Activated naive CD8-positive, alpha-beta T cell treated with anti-CD3 and anti-CD28 coated beads, Interleukin-2, amount 50 U/mL, for 24 hours (primary cell): ENCODE measurements at places on chromosomes 6 and 20.

DNA sequence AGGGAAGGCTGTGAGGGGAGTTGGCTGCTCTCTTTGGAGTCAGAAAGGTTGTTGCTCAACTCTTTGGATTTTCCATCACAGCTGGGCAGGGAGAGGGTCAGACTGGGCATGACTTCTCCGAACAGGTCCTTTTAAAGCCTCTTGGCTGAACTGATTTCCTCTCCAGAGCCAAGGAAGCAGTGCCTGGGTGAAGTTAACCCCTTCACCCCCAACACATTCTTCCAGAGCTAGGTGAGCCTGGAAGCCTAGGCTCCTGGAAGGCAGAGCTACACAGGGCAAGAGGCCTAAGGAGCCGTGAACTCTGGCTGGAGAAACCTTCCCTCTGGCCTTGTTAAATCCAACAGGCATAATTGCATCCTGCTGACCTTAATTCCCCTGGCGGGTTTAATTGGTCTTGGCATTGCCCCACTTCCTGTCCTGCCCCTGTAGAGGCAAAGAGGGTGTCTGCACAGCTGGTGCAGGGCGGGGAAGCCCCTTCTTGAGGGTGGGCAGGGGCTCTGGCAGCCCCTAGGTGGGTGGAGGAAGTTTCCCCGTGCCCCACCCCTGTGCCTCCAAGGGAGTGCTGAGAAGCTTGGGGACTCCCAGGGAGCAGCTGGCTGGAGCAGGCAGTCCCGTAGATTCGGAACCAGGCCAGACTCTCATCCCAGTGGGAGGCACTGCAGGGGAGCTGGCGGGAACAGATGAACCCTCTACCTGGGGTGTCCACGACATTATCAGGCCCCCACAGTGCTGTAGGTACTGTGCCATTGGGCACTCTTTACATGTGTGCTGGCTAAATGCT lies 3.6 kb upstream of the MYLK2 start:
- H3K4me3 ChIP-seq = no peak overlapping the region
- no peaks in the 10 kb centered on the region for H3K27me3 ChIP-seq
- no peak overlapping the region for H3K27ac ChIP-seq
- no peak for DNase-seq

- H3K27ac ChIP-seq = no peak overlapping the region
- no peaks in the 10 kb centered on the region for H3K36me3 ChIP-seq
These were observed 10.0 kb upstream of the PFDN4 start for GRCh38 chr20:54197621-54198604.

GRCh38 chr20:48862279-48862678 lies 34.5 kb upstream of the PREX1 start:
- DNase-seq = no peak
- H3K27ac ChIP-seq = no peak overlapping the region

- no peak overlapping the region for H3K4me3 ChIP-seq
- peaks cover 56% of the 10 kb centered on the region for H3K27me3 ChIP-seq
- H3K4me1 ChIP-seq = peaks cover 25% of the 10 kb centered on the region
- no peak for DNase-seq
These were observed 1.6 kb upstream of the PTGIS start for GRCh38 chr20:49569411-49570115.

DNA sequence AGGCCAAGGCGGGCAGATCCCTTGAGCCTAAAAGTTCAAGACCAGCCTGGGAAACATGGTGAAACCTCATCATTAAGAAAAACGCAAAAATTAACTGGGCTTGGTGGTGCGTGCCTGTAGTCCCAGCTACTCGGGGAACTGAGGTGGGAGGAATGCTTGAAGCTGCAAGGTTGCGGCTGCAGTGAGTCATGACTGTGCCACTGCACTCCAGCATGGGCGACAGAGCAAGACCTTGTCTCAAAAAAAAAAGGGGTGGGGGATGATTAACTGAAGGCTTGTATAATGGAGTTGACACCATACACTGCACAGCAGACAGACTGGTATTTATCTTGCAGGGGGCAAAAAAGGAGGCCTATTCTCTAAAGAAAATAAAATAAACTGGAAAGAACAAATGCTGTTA lies 27.7 kb downstream of the SRPK1 start:
- H3K36me3 ChIP-seq = peaks cover 43% of the 10 kb centered on the region
- DNase-seq = no peak
- no peak overlapping the region for H3K27ac ChIP-seq
- H3K4me1 ChIP-seq = peaks cover 9% of the 10 kb centered on the region
- no peaks in the 10 kb centered on the region for H3K27me3 ChIP-seq

GRCh38 chr6:54267798-54268197 lies 40.4 kb upstream of the TINAG start:
- H3K27me3 ChIP-seq = peaks cover 6% of the 10 kb centered on the region
- H3K4me3 ChIP-seq = no peak overlapping the region
- no peaks in the 10 kb centered on the region for H3K4me1 ChIP-seq
- no peak for DNase-seq
- no peak overlapping the region for H3K27ac ChIP-seq

- H3K4me3 ChIP-seq = no peak overlapping the region
- no peaks in the 10 kb centered on the region for H3K36me3 ChIP-seq
- H3K27me3 ChIP-seq = no peaks in the 10 kb centered on the region
These were observed 29.3 kb upstream of the ITCH start for GRCh38 chr20:34333786-34334185.

GRCh38 chr6:12592634-12593033 lies 123.9 kb upstream of the PHACTR1 start:
- peaks cover 3% of the 10 kb centered on the region for H3K4me1 ChIP-seq
- peaks cover 8% of the 10 kb centered on the region for H3K27me3 ChIP-seq
- H3K4me3 ChIP-seq = no peak overlapping the region
- no peak for DNase-seq

- no peaks in the 10 kb centered on the region for H3K36me3 ChIP-seq
- no peaks in the 10 kb centered on the region for H3K27me3 ChIP-seq
- DNase-seq = no peak
- H3K4me3 ChIP-seq = no peak overlapping the region
- no peak overlapping the region for H3K27ac ChIP-seq
These were observed 1272.1 kb downstream of the EPHA7 start for GRCh38 chr6:92147246-92147645.

GRCh38 chr6:2914318-2914660 lies 11.2 kb upstream of the SERPINB9 start:
- no peak overlapping the region for H3K4me3 ChIP-seq
- H3K36me3 ChIP-seq = peaks cover 1% of the 10 kb centered on the region
- H3K27me3 ChIP-seq = no peaks in the 10 kb centered on the region
- no peak for DNase-seq

GRCh38 chr6:74597840-74598239 lies 608.0 kb downstream of the COL12A1 start:
- no peak overlapping the region for H3K4me3 ChIP-seq
- no peak overlapping the region for H3K27ac ChIP-seq
- H3K27me3 ChIP-seq = no peaks in the 10 kb centered on the region
- no peaks in the 10 kb centered on the region for H3K36me3 ChIP-seq
- no peaks in the 10 kb centered on the region for H3K4me1 ChIP-seq

GRCh38 chr20:46898423-46898822 lies 3.8 kb downstream of the EYA2 start:
- no peak overlapping the region for H3K27ac ChIP-seq
- no peak for DNase-seq
- H3K4me1 ChIP-seq = no peaks in the 10 kb centered on the region
- no peaks in the 10 kb centered on the region for H3K36me3 ChIP-seq
- peaks cover 42% of the 10 kb centered on the region for H3K27me3 ChIP-seq
- no peak overlapping the region for H3K4me3 ChIP-seq

- H3K4me1 ChIP-seq = peaks cover 7% of the 10 kb centered on the region
- DNase-seq = no peak
- H3K27me3 ChIP-seq = peaks cover 7% of the 10 kb centered on the region
- H3K4me3 ChIP-seq = no peak overlapping the region
- no peak overlapping the region for H3K27ac ChIP-seq
These were observed 4.1 kb upstream of the TRIM27 start for GRCh38 chr6:28927846-28928245.

DNA sequence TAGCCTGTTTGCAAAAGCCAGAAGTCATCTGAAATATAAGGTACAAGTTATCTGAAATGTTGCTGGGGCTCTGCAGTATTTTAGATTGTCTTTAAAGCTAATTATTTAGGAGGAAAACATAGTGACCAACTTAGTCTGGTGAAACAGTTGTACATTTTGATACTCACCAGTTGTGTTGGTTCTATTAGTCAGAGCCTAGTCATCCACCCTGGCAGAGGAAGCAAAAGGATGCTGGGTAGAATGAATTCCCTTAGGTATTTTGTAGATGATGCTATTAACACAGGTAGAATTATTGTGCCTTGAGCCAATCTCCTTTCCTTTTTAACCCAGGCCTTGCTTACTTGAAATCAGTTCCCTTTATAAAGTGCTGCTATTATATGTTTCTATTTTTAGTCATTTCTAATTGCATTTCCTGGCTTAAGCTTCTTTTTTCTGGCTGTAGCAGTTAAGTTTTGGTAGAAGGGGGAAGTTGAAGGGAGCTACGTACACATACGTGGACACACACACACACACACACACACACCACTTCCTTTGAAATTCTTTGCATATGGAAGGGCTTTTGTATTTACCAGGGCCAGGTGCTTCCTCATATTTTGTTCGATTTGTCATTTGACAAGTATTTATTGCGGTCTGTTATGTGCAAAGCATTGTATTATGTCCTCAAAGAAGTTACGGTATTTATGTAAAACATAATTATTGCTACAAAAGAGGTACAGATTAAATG lies 82.4 kb downstream of the RTN4IP1 start:
- H3K27ac ChIP-seq = peak overlapping the region; percentile 84
- H3K36me3 ChIP-seq = peaks cover 68% of the 10 kb centered on the region
- H3K4me3 ChIP-seq = peak overlapping the region; percentile 24
- H3K4me1 ChIP-seq = peaks cover 52% of the 10 kb centered on the region
- no peaks in the 10 kb centered on the region for H3K27me3 ChIP-seq
- no peak for DNase-seq

DNA sequence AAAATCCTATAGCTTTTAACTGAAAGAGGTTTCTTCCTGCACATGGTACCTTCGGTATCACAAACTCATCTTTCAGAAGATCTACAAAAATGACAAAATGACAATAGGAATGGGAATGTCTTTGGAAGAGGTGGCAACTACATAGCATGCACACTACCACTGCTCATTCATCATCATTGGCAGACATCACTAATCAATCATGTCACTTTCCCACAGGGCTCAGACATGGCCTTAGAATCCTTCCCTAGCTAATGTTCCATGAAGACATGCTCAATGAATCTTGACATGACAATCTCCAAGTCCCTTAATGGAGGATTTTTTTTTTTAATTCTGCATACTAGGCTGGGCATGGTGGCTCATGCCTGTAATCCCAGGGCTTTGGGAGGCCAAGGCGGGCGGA lies 3.2 kb upstream of the PGC start:
- DNase-seq = no peak
- no peaks in the 10 kb centered on the region for H3K36me3 ChIP-seq
- H3K4me3 ChIP-seq = no peak overlapping the region
- H3K27ac ChIP-seq = no peak overlapping the region
- no peaks in the 10 kb centered on the region for H3K4me1 ChIP-seq
- H3K27me3 ChIP-seq = no peaks in the 10 kb centered on the region
